ENCODE measurements at places on chromosomes 3 and 15.

DNA sequence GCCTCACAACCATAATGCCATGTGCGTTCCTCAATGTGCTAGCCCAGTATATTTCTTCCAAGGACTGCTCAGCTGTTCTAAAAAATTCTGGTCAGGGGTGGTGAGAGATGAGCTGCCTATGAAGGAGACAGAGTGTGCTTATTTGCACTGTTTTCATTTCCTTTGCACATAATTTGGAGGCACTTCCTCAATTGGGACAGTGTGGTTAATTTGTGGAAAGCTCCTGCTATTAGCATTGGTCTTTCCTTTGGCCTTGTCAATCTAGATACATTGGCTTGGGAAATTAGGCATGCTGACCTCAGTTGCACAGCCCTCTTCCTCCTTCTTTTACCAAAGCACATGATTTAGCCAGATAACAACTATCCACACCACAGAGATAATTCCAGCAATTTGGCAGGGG lies 9.4 kb downstream of the FAM81A start:
- no peak for DNase-seq

DNA sequence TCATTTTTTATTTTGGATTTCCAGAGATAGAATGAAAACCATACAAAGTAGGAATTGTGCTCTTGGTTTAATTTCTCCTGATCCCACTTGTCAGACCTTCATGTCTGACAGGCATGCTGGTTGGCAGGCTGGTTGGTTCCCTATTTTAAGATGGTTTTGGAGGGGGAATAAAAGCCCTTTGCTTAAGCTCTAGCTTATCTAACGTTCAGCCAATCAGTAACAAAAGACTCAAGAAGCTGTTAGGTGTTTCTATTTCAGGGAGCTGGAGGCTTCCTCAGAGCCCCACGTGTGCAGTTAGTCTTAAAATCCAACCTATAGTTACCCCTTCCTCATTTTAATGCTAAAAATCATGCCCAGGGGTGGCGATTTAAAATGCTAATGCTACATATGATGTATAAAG lies 40.5 kb upstream of the XIRP1 start:
- no peak for DNase-seq

DNA sequence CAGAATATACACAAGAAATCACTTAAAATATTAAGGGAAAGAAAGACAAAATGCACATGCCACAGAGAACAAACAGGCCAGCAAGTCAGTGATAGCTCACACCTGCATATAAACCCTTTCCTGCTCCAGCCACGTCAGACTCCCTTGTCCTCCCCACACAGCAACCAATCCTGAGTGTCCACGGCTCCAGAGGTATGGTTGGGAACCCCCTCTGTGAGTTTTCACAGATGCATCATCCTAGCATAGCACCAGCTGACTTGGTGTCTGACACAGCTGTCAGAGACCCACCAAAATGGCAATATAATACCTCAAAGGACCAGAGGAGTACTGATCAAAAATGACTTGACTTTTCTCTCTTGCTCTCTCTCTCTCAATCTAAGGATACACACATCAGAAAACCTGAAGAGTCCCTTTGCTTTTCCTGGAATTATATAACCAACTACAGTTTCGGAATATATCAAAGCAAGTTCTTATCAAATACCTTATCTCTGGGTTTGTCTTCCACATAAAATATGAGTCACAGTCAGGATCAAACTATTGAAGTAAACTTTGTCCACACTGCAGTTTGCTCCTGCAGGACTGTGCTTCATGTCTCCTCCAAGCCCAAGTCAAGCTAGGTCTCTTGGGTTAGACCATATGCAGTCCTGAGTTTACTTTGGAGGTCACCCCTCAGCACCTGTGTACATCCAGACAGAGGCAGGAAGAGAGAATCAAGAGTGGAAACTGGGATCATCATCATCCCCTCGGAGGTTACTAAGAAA lies 187.1 kb upstream of the THBS1 start:
- no peak for DNase-seq

GRCh38 chr15:51348688-51349087 lies 7.2 kb downstream of the GLDN start:
- DNase-seq = no peak

DNA sequence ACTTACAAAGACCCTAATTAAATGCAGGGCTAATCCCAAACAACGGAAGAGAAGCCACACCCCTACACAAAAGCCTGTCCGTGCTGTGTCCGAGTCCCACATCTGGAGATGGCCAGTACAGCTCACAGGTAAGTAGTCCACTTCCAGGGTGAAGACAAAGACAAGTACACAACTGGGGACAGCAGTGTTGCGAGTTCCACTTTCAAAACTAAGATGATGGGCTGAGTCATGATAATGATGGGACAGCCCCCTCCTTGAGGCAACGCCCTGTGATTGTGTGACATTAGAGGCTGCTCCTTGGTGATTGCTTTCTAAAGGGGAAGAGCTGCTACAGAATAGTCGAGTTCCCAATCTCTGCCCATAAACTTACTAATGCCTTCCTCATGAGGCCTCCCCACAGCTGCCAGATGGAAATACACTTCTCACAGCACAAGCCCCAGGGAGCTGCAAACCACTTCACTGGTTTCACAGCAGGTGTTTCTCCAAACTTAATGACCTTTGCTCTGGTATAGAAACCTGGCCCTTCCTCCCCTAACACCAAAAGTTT lies 27.6 kb downstream of the RFT1 start:
- DNase-seq = no peak

GRCh38 chr3:14647976-14648955 lies 3.3 kb upstream of the CCDC174 start:
- DNase-seq = no peak

All from NCI-H1694 (cell line).